ENCODE measurements at places on chromosomes 1 and 21. TPM values are rescaled to one million over a fixed set of nuclear protein-coding genes. Genes with fewer than 3 reads are reported as not detected.

DNA sequence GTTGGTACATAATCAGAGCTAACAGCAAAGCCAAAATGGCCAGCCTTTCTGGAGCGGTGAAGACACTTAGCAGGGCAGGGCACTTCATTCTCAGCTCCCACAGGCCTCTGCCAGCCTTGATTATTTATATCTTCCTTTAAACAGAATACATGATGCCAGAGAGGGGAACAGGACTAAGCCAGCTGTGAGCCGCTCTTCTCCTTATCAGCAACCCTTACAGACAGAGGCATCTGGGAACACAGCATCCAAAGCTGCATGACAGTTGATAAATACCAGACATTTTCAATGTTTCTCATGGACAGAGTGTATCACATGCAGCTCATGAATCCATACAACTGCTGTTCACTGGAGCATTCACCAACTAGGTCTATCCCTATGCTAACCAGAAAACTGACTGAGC lies 29.1 kb downstream of the DNAJC11 start:
- no peak for DNase-seq

The FLG2 gene
- 0.09 TPM for polyA plus RNA-seq

- DNase-seq, result no peak
Observed at GRCh38 chr1:191839891-191840290, 318.4 kb upstream of the RGS18 start.

The BTF3L4 gene
- 80.8 TPM for polyA plus RNA-seq

The UAP1 gene
- 34.1 TPM for polyA plus RNA-seq

GRCh38 chr1:212467843-212468482 lies 35.2 kb downstream of the NENF start:
- no peak for DNase-seq

DNA sequence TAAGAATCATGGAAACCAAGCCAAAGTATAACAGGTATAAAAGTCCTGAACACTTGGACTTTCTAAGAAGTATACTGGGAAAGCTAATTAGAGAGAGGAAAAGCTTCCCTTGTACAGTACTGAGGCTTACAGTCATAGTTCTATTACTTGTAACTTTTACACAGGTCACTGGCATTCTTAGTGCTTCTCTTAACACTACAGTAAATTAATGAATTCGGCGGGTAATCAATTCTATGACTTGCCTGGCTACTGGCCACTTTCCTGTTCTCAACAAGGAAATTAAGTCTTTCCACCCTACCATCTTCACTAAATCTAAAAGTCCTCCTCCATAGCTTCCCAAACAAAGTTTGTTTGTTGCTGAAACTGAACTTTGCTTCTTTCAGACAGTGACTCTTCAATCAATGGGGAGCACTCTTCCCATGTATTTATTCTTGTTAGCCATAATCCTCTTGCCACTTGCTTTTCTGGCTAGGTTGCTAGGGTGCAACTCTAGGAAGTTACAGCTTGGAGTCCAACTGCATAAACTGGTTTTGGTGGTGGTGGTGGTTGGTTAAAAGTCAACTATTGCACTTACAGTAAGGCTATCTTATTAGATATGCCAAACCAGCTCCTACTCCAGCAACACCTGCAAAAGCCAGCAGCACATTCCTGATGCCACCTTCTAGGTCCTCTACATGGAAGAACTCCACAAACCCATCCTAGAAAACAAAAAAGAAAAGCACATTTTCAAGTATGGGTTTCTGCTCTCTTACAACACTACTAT lies 2.4 kb downstream of the MCL1 start:
- DNase-seq, result no peak

- DNase-seq, result no peak
Observed at GRCh38 chr1:185432948-185433347, 115.9 kb upstream of the IVNS1ABP start.

The VANGL2 gene
- 41.7 TPM for polyA plus RNA-seq

DNA sequence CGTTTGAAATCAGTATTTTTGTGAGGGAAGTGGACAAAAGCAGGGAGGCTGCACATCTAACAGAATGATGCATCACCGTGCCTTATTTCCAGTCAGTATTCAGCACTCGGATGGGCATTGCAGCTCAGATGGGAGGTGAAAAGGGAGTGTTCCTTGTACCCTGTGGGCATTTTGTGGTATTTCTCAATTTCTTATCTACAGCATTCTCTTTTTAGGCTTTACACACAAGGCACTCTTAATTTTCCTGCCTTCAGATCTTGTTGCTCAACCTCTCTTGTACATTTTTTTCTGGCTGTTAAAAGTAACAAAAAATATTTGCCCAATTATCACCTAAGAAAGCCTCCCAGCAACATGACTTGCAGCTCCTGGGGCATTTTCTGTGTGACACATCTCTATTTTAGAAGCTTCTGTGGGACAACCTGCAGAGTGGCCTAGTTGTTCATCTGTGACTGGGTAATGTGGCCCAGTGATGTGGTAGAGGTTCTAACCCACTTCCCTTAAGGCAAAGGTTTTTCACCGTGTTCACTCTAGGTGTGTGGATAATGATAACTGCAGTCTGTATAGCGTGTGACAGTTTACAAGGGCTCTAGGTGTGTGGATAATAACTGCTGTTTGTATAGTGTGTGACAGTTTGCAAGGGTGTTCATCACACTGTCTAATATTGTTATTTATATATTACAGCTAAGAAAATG lies 257.2 kb downstream of the PTGER3 start:
- no peak for DNase-seq

The FAM163A gene
- 0.10 TPM for polyA plus RNA-seq

- no peak for DNase-seq
Observed at GRCh38 chr21:45598666-45599065, 44.9 kb upstream of the PCBP3 start.

- DNase-seq, result no peak
Observed at GRCh38 chr1:155864393-155864792, 5.0 kb downstream of the SYT11 start.

- DNase-seq, result no peak
Observed at GRCh38 chr1:199242601-199243000, 603.8 kb downstream of the PTPRC start.

The APOBEC4 gene
- 2.1 TPM for polyA plus RNA-seq

The SPRR3 gene
- 0.27 TPM for polyA plus RNA-seq

GRCh38 chr1:153292185-153292584 lies 20.6 kb downstream of the PGLYRP3 start:
- DNase-seq, result no peak

The GNG4 gene
- polyA plus RNA-seq, result 1.3 TPM

The PRELP gene
- 3.5 TPM for polyA plus RNA-seq

GRCh38 chr21:26965040-26965906 lies 1.6 kb downstream of the ADAMTS5 start:
- DNase-seq, result peak; percentile 24

- no peak for DNase-seq
Observed at GRCh38 chr1:109272831-109273547, 10.0 kb downstream of the PSRC1 start.

GRCh38 chr1:161908264-161908663 lies 115.4 kb downstream of the OLFML2B start:
- DNase-seq, result no peak

The PTPN14 gene
- 15.4 TPM for polyA plus RNA-seq

Data from right lung (tissue), 10 donors.